NCI-H1092 (cell line): ENCODE measurements at places on chromosomes 4 and X.

DNA sequence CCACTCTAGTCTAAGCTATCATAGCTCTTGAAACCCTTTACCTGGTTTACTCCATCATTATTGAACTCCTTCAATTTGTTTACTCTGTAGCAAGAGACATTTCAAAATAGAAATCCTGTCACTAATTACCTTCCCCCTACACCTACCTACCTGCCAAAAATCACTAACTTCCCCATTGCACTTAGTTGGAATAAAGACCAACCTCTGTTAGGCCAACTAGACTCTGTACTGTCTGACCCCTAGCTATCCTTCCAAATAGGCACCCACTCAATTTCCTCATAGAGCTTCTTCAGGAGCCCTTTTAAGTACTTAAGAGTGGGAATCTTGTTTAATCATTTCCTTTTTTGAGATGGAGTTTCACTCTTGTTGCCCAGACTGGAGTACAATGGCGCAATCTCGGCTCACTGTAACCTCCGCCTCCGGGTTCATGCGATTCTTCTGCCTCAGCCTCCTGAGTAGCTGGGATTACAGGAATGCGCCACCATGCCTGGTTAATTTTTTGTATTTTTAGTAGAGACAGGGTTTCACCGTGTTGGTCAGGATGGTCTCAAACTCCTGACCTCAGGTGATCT, 8.9 kb upstream of the CDKL2 start:
- no peak for DNase-seq

GRCh38 chrX:64097891-64098290, 107.6 kb downstream of the AMER1 start:
- DNase-seq: no peak

GRCh38 chr4:48623182-48623780, 133.2 kb downstream of the ZAR1 start:
- no peak for DNase-seq

DNA sequence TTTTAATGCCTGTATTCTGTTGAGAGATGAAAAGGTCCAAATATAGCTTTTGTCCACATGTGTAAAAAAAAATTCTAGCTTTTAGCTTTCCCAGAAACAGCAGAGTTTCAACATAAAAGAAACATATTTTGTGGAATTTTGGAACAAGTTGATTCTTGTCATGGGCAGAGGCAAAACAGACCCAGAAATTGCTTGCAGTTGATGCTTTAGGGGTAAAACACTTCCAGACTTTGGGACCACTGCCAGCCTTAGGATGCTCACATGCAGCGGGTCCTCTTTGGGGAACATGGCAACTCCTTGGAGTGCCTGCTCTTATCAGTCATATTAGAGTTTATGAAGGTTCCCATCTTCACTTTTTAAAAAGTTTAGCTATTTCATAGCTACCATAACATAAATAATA, 30.4 kb downstream of the DCLK2 start:
- no peak for DNase-seq

DNA sequence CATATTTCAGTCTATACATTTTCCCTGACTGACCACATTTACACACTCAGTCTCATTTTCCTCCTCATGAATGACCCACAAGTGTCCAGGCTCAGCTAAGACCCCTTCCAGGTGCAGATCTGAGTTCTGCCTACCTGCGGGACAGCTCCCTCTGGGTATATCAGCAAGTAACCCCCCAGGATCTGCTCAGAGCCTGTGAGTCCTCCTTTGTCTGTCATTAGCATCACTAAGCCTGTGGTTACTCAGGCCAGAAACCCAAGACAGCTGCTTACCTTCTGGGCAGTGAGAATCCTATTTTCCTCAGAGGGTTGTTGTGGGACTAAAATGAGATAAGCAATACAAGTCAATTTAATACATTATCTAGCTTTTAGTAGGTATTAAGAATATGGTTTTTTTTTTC, 487.6 kb upstream of the BOD1L1 start:
- no peak for DNase-seq

DNA sequence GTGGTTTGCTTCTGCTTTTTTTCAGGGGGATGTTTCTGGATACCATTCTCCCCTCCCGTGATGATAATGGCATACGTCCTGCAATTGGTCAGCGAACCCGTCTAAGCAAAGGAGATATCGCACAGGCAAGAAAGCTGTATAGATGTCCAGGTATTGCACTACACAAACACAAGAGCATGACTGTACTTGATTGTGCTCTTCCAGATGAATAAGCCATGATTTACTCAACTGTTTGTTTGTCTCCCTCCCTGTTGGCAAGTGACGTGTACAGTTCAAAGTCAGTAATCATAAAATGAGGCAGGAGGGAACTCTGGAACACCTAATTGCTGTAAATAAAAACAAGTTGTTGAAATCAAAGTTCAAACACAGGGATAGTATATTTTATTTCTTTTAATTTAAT, 141.4 kb downstream of the TLL1 start:
- no peak for DNase-seq

- peak; percentile 27 for DNase-seq
Observed at GRCh38 chrX:17375637-17376430, 834 bp downstream of the NHS start.

GRCh38 chr4:54054501-54054900, 9.9 kb downstream of the CHIC2 start:
- no peak for DNase-seq

DNA sequence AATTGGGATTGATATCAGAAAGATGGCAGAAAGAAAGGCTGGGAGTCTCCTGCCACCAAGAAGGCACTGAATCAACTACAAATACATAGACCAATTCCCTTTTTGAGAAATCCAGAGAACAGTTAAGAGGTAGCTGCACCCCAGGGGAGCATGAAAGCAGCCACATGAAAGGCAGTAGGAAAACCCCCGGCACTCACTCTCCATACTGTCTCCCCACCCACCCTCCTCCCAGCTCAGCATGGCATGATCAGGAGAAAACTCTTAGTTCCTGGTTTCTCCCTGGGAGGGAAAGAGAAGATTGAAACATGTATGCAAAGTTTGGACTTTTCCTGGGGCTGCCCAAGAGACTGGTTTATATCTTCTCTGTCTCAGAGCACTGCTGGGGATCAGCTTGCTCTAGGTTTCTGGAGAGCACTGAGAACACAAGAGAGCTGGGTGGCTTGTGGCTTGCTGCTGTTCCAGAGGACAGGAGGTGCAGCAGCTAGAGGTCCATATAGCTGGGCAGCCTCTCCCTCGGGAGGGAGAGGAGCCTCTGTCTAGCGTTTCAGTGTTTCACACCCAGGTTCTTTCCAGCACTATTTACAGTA, 305.7 kb downstream of the PDGFC start:
- DNase-seq: no peak

GRCh38 chrX:103170216-103170615, 44.7 kb upstream of the BEX4 start:
- no peak for DNase-seq

DNA sequence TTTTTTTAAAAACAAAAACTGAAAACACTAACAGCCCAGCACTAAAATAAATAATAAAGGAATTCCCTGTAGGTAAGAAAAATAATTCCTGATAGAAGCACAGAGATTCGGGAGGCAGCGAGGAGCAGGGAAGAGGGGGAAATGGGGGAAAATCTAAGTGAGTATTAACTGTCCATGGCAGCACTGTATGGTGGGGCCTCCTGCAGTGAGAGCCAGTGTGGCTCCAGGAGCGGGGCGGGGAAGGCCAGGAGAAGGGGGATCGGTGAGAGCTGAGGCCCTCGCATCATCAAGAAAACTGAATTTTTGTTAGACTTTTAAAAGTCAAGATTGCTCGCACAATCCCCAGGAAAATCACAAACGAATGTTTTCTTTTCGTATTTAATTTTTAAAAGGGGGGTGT, 14.1 kb downstream of the RNF212 start:
- no peak for DNase-seq

DNA sequence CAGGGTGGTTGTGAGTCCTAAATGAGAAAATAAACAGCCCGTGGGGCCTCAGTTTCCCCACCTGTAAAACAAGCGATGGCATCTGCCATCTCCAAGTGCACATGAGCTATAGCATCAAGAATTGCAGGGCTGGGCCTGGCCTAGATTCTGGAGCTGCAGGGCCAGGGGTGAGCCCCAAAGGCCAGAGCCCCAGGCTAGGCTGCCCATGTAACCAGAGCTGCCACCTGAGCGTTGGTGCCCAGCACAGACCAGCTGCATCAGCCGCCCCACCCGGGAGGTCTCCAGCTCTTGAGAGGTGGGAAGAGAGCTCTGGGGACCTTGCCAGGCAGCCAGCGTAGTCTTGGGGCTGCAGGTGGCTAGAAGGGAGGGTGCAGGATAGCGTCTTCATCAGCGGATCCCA, 27.0 kb upstream of the GPR78 start:
- no peak for DNase-seq
